ENCODE measurements at places on chromosomes 2 and 18. TPM values are rescaled to one million over a fixed set of nuclear protein-coding genes. Genes with fewer than 3 reads are reported as not detected.

DNA sequence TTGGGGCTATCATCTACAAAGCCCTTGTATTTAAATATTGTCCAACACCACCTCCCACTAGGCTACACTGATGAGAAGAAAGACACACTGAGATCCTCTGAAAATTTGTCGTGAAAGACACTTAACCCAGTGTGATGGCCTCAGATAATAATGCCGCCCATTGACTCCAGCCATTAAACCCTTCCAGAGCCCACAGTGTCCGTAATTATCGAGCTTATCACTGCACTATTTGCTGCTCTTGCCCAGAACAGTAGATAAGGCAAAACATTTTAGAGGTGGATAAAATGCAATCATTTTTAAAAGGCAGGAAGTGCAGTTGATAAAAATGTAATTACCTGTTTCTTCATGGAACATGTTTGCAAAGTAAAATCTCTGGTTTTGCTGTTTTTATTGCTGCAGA is 121.3 kb upstream of the DDX18 start:
- no peak for DNase-seq

- no peak for DNase-seq
Observed at GRCh38 chr2:149136111-149136510, 97.6 kb downstream of the LYPD6B start.

DNA sequence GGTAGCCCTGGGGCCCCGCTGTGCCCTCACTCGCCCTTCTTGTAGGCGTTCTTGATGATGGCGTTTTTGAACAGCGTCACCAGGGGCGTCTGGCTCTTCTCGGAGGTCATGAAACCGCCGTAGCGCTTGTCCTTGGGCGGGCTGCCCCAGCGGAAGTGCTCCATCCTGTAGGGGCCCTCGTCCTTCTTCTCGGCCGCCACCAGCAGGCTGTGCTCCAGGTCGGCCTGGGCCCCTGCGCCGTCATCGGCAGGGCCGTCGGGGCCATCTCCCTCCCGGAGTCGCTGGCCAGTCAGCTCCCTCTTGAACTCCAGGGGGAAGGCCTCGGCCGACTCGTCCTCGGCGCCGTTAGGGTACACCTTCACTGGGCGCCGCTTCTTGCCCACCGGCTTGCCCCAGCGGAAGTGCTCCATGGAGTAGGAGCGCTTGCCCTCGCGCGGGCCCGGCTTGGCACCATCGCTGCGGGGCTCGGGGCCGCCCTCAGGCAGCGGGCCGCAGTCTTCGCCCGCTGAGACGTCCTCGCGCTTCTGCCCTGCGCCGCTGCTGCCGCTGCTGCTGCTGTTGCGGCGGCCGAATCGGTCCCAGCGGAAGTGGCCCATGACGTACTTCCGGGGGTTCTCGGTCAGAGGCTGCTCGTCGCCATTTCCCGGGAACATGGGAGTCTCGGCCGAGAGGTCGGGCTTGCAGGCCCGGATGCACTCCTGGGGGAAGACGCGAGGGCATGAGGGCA is 7.2 kb downstream of the POMC start:
- DNase-seq, result no peak

DNA sequence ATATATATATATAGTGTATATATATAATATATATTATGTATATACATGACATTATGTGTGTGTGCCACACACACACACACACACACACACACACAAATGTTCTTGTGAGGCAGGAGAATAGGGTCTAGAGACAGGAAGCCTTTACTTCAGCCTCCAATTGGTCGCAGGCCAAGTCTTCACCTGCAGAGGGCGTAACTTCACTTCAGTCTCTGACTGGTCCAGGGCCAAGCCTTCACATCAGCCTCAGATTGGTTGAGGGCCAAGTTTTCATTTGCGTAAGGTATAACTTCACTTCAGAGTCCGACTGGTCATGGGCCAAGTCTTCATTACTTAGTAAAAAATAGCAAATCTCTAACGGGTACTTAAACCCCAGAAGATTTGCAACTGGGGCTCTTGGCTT is 13.2 kb upstream of the SS18 start:
- peak; percentile 12 for DNase-seq

- DNase-seq, result no peak
Observed at GRCh38 chr2:120289221-120289906, 36.7 kb downstream of the RALB start.

Gene PHOSPHO2
- 12.2 TPM for total RNA-seq

Gene TANC1
- total RNA-seq, result 19.3 TPM

Gene PLB1
- 0.83 TPM for total RNA-seq
